H7 (cell line): ENCODE measurements at places on chromosomes 5 and 9. TPM values are rescaled to one million over a fixed set of nuclear protein-coding genes. Genes with fewer than 3 reads are reported as not detected.

Gene EGFLAM
- total RNA-seq: 1.3 and 1.7 TPM in 2 replicates

DNA sequence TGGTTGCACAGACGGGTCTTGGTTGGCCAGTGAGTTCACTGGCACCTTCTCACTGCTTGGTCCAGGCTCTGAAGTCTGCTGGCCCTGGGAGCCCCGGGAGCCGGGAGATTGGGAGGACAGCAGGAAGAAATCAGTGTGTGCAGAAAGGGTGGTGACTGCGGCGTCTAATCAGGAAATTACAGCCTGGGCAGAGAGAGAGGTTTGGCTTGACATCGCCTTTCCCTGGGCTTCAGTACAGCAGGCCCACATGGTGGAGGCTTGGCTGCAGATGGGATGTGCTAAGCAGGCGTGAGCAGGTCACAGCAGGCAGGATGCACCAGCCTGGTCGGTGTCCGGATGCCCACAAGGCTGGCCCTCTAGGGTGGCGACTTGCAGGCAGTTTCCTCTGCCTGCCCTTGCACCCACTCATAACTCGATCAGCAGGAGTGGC, 17.2 kb downstream of the PITX1 start:
- DNase-seq: no peak

DNA sequence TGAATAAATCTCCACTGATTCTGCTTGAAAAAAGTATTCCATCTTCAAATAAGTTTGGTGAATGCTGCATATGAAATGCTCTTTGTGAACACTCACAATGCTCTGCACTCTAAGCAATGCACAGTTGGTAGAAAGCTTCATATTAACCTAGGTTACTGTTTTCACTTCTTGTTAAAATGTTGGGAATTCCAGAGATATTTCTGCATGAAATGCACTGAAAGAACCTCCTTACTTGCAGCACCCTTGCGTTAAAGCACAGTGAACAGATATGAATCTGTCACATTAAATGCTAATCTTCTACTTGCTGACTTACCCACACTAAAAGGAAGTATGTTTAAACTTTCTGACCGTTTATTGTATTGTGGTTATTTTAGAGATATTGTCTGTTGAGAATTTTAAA, 584.1 kb upstream of the NUDT12 start:
- no peak for DNase-seq

- no peak for DNase-seq
Observed at GRCh38 chr9:79581794-79582193, 10.0 kb downstream of the TLE4 start.

Gene FAM114A2
- total RNA-seq: 6.1 and 9.6 TPM in 2 replicates

- DNase-seq: peak; percentile 80
Observed at GRCh38 chr9:129617167-129617566, 3.7 kb downstream of the C9orf50 start.

DNA sequence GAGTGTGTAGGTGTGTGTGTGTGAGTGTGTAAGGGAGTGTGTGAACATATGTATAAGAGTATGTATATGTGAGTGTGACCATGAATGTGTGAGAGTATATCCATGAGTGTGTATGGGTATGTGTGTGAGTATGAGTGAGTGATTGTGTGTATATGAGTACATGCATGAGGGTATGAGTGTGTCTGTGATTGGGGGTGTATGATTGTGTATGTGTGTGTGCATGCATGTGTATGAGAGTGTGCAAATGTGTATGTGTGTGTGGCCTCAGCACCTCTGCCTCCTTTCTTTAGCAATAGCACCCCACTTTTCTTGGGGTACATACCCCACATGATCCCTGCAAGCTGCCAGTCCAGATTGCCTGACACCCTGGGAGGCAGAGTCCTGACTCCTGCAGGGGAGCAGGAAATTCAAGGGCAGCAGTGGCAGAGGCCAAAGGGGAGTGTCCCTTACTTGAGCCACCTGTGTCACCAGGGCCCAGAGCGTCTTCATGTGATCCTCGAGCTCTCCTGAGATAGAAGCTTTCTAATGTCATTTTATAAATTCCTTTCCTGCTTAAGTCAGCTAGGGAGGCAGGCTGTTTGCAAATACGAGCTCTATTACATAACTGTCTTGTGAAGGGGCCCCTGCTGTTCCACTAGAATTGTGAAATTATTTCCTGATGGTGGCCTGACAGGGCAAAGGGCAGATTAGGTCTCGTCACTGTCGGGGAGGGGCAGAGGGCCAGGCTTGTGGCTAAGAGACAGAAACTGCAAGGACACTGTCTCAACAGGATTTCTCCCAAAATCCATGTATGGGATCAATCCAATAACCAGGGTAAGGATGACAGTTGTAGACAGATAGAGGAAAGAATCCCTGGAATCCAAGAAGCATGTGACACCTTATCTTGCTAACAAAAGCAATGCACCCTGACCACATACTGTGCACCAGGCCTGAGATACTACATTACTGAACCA, 389.1 kb downstream of the GADD45G start:
- peak; percentile 47 for DNase-seq

DNA sequence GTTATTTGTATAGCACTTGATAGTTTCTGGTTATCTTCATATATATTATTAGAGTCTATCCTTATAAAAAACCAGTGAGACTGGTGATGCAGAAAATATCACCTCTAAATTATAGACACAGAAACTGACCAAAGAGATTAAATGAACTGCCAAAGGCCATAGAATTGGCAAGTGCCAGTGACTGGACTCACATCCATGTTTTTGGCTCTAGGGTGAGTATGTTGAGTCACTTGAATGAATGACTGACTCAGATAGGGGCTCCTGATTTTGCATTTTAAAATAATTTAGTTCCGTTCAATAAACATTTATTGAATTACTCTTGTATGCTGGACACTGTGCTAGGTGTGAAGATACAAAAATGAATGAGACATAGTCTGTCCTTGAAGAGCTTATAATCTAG, 70.7 kb downstream of the NR2F1 start:
- DNase-seq: no peak

Gene IFNB1
- not detected in 2 replicates for total RNA-seq

Gene SLC34A3
- 0.03 TPM in 1 of 2 replicates, not detected in the other for total RNA-seq

- no peak for DNase-seq
Observed at GRCh38 chr5:112930082-112930344, 8.0 kb upstream of the REEP5 start.

- DNase-seq: no peak
Observed at GRCh38 chr5:40376566-40376965, 303.1 kb upstream of the PTGER4 start.
